WERI-Rb-1 (cell line): ENCODE measurements at places on chromosomes 3 and 15.

- no peak for DNase-seq
Observed at GRCh38 chr3:120532969-120533368, 63.2 kb upstream of the NDUFB4 start.

GRCh38 chr3:11312166-11312565 lies 40.0 kb downstream of the ATG7 start:
- DNase-seq: no peak

DNA sequence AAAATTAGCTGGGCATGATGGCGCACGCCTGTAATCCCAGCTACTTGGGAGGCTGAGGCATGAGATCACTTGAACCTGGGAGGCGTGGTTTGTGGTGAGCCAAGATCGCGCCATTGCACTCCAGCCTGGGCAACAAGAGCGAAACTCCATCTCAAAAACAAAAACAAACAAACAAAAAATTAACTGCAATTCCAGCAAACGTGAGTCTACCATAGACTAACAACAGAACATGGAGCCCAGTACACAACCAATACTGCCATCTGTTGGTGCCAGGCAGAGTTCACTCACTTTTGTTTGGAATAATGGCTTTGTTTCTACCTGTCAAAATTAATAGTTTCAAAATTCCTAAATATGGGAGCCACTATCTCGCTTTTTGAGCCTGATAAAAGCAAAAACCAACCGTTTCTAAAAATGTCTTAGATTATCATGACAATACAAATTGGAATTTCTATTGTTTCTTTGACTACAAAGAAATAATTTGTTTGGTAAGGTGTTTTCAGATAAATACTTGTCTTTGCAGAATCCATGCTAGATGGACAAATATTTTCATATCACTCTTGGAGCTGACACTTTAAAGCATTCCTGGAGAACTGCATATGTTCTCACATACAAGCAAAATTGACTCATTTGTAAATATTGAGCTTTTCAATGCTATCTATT lies 45.0 kb downstream of the GPR176 start:
- DNase-seq: peak; percentile 22

GRCh38 chr3:46406788-46407611 lies at the start of the genes CCR5AS and CCRL2:
Gene CCR5AS, minus strand, starts transcription at chr3:46407066.
Gene CCRL2, plus strand, starts transcription at chr3:46407259. Its CDS starts 821 bp downstream, at chr3:46408080.
- no peak for DNase-seq

DNA sequence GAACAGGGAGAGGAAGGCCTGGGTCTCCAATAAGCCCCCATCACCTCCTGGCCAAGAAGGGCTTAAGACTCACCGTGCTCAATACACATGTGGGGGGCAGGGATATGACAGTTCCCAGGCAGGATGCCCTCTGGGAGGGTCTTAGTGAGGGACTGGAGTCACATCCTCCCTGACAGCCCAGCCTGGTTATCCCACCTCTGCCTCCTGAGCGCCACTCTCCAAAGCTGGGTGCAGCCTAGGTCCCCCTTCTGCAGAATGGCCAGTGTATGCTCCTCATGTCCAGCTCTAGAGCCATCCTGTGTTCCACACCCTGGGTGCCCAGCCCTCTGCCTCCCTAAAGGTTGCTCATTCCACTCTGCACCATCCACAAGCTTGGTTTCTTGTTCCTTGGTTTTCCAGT lies 1.2 kb upstream of the SHISA5 start:
- DNase-seq: no peak

DNA sequence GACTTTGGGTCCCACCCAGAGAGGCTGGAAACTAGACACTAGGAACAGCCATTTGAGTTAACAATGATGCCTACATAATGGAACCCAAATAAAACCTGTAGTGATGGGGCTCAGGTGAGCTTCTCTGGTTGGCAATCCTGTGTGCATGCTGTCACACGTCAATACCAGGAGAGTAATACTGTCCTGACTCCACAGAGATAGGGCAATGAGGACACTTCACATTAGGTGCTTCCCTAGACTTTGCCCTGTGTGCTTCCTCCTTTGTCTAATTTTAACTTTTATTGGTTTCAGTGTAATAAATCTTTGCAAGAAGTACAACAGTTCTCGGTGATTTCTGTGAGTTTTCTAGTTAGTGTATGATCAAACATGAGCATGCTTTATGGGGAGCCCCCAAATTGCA lies 281.8 kb upstream of the ARRDC4 start:
- no peak for DNase-seq

DNA sequence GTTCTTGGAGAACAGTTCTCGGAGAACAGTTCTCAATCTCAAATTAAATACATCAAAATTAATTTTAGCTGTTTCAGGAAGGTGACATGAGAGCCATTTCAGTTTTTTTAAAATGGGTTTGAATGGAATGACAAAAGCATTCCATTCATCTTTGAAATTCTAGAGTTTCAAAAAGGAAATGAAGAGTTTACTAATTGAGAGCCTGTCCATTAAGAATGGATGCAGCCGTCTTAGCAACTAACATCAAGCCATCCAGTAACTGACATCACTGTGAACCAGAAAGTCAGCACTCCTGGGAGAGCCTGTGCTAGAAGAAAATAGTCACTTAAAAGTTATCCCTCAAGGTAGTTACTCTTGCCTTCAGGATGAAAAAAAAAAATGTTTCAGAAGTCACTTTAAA lies 47.0 kb upstream of the FSTL1 start:
- DNase-seq: no peak

DNA sequence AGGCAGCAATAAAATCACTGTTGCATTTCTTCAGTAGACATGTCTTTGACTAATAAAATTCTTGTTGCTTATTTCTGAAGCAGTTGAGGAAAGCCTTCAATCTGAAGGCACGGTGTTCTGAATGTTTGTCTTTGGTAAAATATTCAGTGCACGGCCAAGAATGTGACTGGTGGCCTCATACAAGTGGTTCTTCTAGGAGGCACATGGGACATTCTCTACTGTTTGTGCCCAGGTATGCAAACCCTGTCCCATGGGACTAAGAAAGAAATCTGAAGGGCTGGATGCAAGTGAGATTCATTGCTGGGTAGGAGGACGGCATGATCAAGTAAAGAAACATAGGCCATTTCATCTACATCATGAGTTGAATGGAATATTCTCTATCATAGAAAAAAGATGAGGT lies 250.6 kb upstream of the NR2F2 start:
- no peak for DNase-seq
